PC-9 (cell line): ENCODE measurements at places on chromosomes 7 and 10. TPM values are rescaled to one million over a fixed set of nuclear protein-coding genes. Genes with fewer than 3 reads are reported as not detected.

The TBX20 gene
- total RNA-seq = 1.1 and 1.7 TPM in 2 replicates

The NUTM2B gene
- total RNA-seq = 0.83 and 1.3 TPM in 2 replicates

The RTKN2 gene
- 16.1 and 18.5 TPM in 2 replicates for total RNA-seq

The ANXA7 gene
- 149 and 154 TPM in 2 replicates for total RNA-seq

The CALHM1 gene
- total RNA-seq = not detected in 2 replicates

The TMEM130 gene
- total RNA-seq = 2.1 and 3.8 TPM in 2 replicates
